ENCODE measurements at places on chromosomes 1 and 21. TPM values are rescaled to one million over a fixed set of nuclear protein-coding genes. Genes with fewer than 3 reads are reported as not detected.

DNA sequence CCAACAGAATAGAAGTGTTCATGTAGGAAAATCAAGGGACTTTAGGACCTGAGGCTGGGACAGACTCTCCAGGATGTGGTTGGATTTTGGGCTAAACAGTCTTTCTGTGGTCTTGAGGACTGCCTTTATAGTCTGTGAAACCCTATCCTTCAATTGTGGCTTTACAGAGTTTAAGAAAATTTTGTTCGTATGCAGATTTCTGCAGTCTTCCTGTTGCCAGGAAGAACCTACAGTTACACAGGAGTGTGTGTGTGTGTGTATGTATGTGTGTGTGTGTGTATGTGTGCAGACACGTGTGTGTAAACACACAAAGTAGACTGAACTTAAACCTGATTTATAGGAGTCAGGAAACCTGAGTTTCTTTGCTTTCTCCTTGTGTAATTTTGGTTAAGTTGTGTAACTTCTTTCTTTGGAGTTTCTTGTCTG lies 22.8 kb downstream of the NEK7 start:
- DNase-seq, result no peak

GRCh38 chr1:155834296-155834926 lies 22.6 kb downstream of the GON4L start:
- DNase-seq, result no peak

DNA sequence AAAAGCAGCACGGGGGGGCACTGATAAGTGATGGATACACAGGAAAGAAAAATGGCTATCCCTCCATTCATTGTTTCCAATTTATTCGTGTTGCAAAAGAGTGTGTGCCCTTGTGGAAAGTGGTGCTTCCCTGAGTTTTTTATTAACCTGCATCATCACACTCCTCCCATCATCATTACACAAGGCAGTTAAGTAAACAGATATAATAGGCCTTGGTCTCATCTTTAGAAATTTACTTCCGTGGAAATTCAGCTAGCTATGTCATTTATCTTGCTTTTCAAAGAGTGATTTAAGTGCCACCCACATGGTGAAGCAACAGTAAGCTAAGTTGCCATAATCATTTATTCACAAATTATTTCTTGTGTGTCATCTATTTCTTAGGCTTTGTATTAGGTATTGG lies 473.3 kb downstream of the NEGR1 start:
- no peak for DNase-seq

- no peak for DNase-seq
Observed at GRCh38 chr21:33078907-33079582, 9.1 kb downstream of the OLIG1 start.

DNA sequence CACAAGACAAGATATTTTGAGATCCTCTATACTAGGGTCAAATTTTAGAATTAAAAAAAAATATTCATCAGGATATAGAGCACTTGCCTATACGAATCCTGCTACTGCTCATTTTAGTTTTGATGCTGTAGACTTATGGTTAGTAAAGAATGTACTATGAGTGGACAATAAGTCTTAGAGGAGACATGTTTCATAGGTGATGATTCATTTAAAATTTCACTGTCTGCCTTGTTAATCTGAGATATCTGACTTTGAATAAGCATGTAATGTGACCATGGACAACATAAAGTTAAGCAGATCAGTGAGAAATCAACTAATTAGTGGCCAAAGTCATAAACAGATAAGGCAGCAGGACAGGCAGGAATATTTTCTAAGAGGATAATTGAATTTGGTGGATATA lies 106.8 kb upstream of the HP1BP3 start:
- DNase-seq, result no peak

DNA sequence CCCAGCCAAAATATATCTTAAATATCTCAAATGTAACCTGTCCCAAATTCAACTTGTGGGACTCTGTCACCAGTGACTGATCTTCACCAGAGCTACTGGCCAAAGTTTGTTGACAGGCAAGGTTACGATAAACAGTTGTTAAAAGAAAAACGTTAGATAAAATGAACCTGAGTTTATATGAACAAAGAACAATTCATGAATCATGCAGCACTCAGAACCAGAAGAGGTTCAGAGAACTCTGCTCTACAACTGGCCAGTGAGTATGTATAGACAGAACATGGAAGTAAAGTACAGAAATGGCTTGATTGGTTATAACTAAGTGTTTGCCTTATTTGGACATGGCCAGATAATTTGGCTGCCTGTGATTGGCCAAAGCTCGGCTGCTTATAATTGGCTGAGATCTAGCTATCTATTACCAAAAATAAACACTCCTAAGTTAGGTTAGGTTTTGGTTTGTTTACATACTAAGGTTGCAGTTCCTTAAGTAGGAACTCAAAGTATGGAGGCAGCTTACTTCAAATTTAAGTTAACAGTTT lies 25.5 kb downstream of the BTBD8 start:
- DNase-seq, result no peak

GRCh38 chr21:33493756-33494155 lies 2.2 kb upstream of the DNAJC28 start:
- no peak for DNase-seq

- DNase-seq, result no peak
Observed at GRCh38 chr1:50109647-50110075, 941 bp downstream of the ELAVL4 start.

GRCh38 chr1:10870493-10871096 lies 74.1 kb upstream of the CASZ1 start:
- no peak for DNase-seq

DNA sequence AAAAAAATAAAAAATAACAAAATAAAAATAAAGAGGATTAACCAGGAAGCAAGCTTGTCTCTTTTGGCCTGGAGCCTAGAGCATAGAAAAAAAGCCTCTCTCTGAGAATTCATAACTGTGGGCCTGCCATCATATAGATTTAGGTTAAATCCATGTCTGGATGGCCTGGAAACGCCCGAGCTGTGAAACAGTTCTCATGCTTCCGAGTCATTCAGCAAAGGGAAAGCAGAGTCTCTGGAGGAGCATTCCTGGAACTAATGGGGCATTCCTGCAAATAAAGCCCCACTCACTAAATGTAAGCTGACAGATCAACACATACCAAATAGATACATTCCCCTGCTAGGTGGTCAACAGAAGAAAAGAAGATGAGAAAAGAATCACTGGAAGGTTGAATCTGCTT lies 75.8 kb upstream of the GNG4 start:
- DNase-seq, result no peak

DNA sequence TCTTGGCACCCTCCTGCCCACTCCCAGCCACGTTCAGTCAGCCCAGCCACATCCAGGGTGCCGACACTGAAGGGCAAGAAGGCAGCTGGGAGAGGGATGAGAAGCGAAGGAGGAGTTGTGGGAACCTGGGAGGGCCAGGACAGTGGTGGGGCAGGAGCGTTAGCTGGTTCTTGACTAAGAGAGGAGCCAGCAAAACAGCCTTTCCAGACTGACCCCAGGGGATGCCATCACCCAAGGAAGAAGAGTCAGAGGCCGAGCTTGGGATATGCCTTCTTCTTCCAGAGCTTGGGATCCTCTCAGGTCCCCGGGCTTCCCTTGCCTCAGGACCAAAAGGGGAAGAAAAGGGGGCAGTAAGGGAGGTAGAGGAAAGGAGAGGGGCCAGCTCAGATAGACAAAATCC lies 7.2 kb downstream of the INKA2 start:
- no peak for DNase-seq

GRCh38 chr1:206967096-206967849 lies 3.0 kb downstream of the FCAMR start:
- no peak for DNase-seq

DNA sequence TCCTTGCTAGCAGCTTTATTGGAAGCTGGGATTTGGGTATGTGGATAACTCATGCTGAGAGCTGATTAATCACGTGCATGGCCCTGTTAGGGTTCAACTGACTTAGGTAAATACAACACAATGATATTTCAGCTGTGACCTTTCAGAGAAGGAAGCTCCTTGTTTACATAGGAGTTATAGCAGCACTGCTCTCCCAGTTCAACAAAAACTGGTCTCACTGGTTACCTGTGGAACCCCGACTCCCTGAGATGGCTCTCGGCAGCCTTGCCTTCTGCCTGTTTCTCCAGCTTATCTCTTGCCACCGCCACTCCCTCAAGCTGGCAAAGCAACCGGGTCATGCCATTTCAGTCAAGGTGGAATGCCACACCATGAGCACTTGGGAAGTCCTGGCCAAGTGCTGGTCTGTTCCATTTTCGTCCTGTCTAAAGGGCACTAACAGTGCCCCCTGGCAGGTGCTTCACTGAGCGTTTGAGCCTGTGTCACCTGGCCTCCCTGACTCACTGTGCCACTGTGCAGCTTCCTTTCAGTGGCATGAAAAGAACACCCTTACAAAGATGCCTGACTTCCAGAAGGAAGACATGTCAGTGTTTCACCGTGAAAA lies 31.6 kb downstream of the DOP1B start:
- no peak for DNase-seq

GRCh38 chr1:101310506-101310905 lies 73.7 kb downstream of the S1PR1 start:
- DNase-seq, result no peak

DNA sequence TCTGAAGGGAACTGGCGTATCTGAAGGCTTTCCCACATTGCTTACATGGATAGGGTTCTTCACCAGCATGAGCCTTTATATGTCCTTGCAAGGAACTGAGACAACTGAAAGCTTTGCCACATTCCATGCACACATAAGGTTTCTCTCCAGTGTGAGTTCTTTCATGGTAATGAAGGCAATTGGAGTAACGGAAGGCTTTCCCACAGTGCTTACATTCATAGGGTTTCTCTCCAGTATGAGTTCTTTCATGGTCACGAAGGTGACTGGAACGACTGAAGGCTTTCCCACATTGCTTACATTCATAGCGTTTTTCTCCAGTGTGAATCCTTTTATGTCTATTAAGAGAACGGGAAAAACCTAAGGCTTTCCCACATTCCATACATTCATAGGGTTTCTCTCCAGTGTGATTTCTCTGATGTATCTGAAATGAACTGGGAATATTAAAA lies 15.0 kb downstream of the ZNF124 start:
- DNase-seq, result no peak

DNA sequence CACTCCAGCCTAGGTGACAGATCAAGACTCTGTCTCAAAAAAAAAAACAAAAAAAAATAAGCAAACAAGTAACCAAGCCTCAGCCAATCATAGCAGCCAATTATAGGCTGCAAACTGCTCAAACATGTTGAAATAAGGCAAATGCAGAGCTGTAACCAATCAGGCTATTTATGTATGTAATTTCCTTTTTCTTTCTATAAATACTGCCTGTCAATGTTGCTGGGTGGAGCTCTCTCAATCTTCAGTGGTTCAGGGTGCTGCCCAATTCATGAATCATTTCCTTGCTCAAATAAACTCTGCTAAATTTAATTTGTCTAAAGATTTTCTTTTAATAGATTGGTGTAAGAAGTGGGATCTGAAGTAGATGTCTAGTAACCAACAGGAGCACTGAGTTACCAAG lies 11.6 kb upstream of the CD1D start:
- no peak for DNase-seq

GRCh38 chr1:89198491-89199072 lies at the start of gene GBP4:
Gene GBP4 (minus strand): TSS chr1:89198942. CDS start chr1:89198834, 108 bp downstream.
- peak; percentile 59 for DNase-seq

- no peak for DNase-seq
Observed at GRCh38 chr21:26522704-26523103, 50.4 kb downstream of the CYYR1 start.

GRCh38 chr1:39076127-39076798 lies 50.1 kb downstream of the NDUFS5 start:
- peak; percentile 92 for DNase-seq

DNA sequence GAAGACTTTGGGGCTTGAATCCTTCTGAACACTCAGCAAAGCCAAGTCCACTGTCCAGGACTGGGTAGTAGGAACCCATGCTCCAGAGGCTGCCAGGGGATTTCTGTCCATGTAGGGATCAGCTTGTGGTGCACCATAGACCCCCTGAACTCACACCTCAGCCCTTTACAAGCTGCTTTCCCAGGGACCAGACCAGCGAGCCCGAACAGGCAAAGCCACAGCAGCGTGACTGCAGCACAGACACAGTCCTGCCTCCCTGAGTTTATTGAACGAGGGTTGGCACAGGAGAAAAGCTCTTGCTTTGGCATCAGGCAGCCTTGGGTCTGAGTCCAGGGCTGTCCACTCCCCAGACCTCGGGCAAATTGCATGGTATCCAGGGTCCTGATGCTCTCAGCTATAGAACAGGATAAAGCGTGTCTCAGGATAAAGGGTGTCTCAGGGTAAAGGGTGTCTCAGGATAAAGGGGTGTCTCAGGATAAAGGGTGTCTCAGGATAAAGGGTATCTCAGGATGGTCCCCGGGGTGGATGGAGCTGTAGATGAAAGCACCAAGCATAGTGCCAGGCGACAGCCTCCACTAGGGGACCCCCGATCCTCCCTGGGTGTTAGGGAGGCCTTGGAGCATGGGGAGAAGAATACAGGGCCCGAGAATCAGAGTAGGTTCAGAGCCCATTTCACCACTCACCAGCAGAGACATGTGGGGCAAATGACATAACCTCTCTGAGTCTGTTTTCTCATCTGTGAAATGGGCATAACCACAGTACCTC lies 648.8 kb downstream of the NPHP4 start:
- DNase-seq, result no peak

DNA sequence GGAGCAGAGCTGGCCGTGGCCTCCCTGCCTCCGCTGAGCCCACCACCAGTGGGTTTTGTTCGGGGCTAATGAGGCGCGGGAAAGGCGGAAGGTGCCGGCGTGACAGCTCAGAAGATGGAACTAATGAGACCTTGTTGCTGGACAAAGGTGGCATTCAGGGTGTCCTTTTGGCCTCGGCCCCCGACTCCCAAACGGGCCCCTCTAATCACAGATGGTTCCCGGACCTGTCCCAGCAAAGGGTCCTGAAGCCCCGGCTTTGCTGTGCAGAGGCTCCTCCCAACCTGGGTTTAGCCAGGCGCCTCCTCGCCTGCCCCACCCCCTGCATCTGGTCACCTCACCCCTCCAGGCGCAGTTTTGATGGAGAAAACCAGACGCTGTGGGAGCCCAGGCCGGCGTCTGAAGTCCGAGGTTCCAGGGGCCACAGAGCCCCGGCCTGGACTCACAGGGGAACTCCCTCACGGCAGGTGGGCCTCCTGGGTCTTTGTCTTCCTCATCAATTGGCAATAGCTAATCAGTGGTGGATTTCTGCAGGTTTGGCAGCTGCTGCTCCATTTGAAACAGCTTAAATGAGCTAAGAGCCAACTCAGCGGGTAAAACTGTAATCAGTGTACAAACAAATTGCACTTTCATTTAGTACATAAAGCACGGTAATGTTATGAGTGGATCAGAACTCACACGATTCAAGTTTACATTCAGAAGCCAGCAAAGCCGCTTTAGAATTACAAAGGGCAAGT lies 44.3 kb upstream of the ADARB1 start:
- no peak for DNase-seq

- DNase-seq, result no peak
Observed at GRCh38 chr1:201381130-201381529, 3.6 kb upstream of the TNNT2 start.

- no peak for DNase-seq
Observed at GRCh38 chr1:237789619-237790018, 101.1 kb downstream of the ZP4 start.

The SAMD13 gene
- 2.0 TPM for total RNA-seq

The FNBP1L gene
- total RNA-seq, result 16.2 TPM

The HAO2 gene
- total RNA-seq, result 0.12 TPM

The NRAS gene
- 16.4 TPM for total RNA-seq

The C4BPA gene
- total RNA-seq, result 0.38 TPM

The MNDA gene
- total RNA-seq, result 0.71 TPM

The LRRC40 gene
- 13.5 TPM for total RNA-seq

The TESK2 gene
- total RNA-seq, result 8.2 TPM

The OVAAL gene
- not detected for total RNA-seq

The ERICH3 gene
- total RNA-seq, result 0.20 TPM

The RGS13 gene
- not detected for total RNA-seq

The ANKRD65 gene
- 11.8 TPM for total RNA-seq

Measured in ovary (tissue), 10 donors.